CD8-positive, alpha-beta memory T cell (primary cell): ENCODE measurements at places on chromosomes 13 and 19. TPM values are rescaled to one million over a fixed set of nuclear protein-coding genes. Genes with fewer than 3 reads are reported as not detected.
A peak's percentile ranks its signal among the peaks of the same experiment; 100 is the strongest.

DNA sequence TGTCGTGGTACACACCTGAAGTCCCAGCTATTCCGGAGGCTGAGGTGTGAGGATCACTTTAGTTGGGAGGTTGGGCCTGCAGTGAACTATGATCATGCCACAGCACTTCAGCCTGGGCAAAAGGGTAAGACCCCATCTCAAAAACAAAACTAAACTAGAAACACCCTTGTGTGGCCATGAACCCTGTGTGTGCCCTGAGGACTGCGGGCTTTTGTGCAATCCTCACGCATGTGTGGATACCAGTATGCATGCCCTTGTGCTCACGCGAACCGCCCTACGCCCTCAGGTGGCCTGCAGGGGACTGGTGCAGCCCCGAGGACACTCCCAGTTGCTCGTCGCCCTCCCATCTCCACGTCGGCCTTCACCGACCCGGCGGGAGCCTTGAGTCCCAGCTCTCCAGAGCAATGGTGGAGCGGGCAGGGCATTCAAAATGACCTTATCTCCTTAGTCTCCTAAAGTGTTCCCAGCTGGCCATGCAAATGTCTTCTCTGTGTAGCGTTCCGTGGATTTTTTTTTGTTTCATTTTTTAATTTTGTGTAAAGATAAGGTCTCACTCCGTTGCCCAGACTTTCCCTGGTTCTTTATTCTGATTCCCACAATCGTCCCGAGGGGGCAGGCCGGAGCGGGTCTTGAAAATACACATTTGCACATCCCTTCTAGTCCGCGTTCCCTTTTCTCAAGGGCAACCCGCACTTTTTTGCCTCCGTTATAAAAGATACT lies 868 bp upstream of the EGLN2 start:
- peak; percentile 85 for DNase-seq

TEX29 gene
- total RNA-seq: not detected

ADM5 gene
- total RNA-seq: 6.9 TPM

DNA sequence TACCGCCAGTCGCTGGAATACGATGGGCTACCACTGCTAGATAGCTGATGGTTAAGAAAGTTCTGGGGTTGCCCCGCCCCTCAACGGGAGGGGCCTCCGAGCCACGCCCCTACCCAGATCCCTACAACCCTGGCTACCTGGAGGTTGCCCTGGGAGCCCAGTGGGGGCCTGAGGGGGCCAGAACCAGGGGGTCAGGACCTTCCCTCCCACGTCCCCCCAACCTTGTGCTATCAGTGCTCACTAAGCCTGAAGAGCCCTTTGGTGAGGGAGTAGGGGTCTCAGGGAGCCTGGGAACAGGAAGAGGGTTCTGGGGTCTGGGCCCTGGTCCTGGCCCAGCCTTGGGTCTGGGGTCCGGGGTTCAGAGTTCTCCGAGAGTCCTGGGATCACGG lies 8.9 kb downstream of the OCEL1 start:
- peak; percentile 30 for DNase-seq

DNA sequence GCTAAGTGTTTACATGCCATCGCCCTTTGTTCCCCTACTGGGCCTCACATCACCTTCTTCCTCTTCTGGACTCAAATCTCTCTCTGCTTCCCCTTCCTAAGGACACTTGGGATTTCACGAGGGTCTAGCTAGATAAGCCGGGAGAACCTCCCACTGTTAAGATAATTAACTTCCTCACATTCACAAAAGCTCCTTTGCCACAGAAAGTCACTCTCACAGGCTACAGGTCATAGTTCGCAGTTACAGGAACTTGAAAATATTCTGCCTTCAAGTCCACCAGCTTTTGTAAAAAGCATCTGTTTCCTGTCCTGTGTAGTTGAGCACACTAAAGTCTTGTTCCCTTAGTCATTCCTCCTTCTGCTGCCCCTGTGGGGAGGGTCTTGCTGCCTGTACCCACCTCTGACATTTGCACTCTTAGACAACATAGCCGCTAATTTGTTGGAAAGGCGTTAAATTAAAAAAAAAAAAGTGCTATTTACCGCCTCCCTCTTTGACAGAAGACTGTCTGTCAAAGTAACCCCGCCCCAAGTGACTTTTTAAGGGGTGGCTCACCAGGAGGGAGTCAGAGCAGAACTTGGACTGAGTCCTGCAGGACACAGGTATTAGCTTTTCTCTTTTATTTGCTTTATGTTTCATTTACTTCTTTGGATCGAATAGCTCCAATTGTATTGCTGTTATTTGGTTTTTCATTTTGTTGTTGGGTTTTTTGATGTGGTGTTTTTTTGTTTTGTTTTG lies 26.8 kb upstream of the CEACAM21 start:
- peak; percentile 65 for DNase-seq

DNA sequence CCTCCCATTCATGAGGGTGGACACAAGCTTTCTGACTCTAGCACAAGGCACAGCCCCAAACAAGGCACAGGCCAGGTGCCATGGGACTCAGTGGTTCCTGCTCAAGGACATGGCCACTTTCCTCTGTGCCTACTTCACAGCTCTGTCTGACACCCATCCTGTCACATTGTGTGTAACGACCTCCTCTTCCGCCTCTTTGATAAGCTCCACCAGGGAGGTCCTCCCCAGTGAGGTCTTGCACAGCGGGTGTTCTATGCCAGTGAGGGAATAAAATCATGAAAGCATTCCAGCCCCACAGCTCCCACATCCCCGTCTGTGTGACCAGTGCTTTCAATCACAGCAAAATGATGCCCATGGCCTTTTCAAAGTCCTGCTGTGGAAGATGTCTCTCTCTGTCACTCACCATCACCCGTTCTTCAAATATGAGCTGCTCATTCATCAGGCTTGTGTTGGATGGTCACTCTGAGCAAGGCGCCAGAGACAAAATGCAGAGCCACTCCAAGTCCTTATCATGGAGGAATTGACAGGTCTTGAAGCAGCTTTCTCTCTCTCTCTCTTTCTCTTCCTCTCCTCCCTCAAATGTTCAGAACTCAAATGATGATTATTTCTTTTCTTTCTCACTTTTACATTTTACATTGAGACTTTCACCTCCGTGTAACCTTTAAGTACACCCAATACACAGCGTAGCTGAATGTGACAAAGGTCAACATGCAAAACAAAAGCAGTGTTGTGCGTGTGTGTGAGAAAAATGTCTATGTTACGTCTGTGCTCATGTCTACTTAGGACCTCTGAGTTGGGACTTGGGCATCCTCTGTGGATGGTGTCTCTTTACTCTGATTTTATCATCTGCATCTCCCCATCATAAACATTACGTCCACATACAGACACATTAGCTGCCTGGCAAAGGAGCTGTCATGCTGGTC lies 8.0 kb upstream of the SPATA13 start:
- DNase-seq: no peak

DNA sequence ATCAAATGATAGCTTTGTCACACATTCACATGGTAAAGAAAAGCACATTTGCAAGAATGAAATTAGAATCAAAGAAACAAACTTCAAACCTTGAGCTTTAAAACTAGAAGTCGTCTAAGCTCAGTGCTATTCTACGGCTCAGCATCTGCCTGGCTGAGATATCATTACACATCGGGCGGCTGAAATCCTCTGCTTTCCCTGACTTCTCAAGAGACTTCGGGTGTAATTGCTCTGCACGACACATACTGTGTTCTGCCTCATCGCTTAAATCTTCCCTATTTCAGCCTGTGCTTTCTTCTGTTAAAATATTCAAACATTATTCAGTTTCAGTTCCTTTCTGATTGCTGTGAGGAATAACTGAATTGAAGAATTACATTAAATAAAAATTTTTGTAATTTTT lies 265.3 kb downstream of the NALCN start:
- no peak for DNase-seq

F10 gene
- not detected for total RNA-seq

DNA sequence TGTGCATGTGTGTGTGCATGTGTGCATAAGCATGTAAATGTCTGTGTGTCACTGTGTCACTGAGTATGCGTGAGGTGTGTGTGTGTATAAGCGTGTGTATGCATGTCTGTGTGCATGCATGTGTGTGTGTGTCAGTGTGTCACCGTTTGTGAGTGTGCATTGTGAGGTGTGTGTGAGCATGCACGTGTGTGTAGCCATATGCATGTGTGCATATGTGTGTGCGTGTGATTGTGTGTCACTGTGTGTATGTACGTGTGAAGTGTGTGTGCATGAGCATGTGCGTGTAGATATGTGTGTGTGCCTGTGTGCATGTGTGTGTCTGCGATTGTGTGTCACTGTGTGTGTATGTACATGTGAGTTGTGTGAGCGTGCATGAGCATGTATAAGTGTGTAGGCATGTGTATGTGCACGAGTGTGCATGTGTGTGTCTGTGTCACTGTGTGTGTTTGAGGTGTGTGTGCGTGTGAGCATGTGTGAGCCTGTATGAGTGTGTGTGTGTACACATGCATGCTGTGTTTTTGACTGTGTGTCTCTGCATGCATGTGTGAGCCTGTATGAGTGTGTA lies 144.5 kb downstream of the NALCN start:
- no peak for DNase-seq

GRCh38 chr19:49890349-49891311 lies 6.1 kb downstream of the IL4I1 start:
- peak; percentile 71 for DNase-seq

FFAR2 gene
- not detected for total RNA-seq

GRCh38 chr19:4267101-4267900 lies 11.8 kb upstream of the SHD start:
- DNase-seq: peak; percentile 17

ZNF813 gene
- 5.6 TPM for total RNA-seq

- DNase-seq: no peak
Measured at GRCh38 chr13:100175078-100175802, 86.3 kb downstream of the PCCA start.

- peak; percentile 66 for DNase-seq
Measured at GRCh38 chr19:3618144-3618810, 8.3 kb downstream of the CACTIN start.
